NCI-H2171 treated with DMSO at 0.1 percent for 48 hours (cell line): ENCODE measurements at places on chromosomes 3 and 15.

- no peak for DNase-seq
Observed at GRCh38 chr3:15795651-15796308, 2.0 kb downstream of the ANKRD28 start.

DNA sequence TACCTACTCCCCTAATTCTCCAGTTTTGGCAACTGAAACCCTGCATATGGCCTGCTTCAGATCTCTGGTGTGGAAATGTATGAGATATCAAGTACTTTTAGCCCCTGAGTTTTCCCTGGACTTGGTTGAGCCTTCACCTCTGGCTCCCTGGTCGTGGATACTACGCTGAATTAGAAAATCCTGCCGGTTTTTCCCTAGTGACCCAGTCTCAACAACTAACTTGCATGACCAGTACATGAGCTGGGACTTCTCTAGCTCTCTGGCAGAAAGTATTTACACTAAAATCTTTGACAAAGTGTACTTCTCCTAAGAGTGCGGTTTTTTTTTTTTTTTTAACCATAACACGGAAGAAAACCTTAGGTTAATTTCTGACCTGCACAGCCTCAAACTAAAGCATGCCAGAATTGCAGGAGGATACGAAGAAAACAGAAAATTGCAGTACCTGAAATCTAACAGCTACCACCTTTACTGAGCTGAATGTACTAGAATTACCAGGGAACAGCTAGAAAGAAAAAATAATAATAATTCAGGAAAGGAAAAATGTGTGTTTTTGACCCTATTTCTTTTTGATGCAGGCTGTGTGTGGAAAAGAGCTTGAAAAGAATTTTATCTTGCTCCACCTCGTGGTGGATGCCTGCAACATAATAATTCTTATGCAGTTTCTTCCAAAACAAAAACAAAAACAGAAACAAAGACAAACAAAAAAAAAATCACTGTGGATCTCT lies 165.6 kb downstream of the GMNC start:
- no peak for DNase-seq

- no peak for DNase-seq
Observed at GRCh38 chr15:78304216-78305066, 5.0 kb upstream of the SKIC8 start.

DNA sequence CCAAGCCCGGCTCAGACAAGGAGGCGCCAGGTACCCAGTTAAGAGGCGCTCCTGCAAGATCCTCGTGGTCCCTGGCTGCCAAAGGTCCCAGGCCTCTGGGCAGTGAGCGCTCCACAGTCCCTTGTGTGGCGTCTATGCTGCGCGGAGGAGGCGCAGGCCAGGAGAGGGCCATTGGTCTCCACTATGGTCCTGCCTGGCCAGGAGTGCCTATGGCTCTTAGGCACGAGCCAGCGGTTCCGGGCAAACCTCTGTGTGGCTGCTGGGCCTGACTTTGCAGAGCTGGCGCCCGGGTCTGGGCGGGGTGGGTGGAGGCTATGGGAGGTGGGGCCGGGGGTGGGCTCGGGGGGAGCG lies 660 bp upstream of the ADAMTSL3 start:
- DNase-seq, result no peak

DNA sequence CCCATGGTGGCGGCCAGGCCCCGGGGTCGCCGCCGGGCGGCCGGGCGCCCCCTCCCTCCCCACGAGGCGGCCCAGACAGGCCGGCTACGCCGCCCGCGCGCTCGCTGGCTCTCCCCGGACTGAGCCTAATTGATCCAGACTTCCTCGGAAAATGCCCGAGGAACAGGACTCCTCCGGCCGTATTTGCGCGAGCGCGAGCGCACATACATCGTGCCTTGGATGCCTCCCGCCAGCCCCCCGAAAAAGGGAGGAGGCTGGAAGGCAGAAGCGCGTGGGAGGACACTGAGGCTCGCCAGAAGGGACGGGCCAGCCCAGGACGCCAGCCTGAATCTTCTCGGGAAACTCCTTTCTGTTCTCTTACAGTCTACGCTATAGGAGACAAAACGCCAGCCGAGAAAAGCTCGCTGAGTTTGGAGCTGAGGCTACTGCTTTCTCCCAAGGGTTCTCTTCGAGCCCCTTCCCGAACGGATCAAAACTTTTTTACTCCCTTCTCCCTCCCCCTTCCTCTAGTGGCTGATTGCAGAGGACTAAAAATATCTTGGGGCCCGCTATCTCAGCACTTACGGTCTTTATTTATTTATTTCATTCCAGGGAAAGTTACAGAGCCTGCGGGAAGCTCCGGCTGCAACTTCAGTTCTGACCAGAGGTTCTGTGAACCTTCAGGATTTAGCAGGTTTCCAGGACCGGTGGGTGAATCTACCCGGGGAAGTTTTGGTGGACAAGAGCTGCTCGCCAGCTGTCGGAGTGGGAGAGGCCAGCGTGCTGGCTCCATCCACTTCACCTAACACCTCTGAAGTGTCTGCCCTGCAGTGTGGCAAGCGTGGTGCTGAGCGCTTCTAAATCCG lies at the start of gene PDZRN3:
Gene PDZRN3, minus strand, starts transcription at position 121 of the 845 bp plus-strand sequence.
- DNase-seq, result no peak

DNA sequence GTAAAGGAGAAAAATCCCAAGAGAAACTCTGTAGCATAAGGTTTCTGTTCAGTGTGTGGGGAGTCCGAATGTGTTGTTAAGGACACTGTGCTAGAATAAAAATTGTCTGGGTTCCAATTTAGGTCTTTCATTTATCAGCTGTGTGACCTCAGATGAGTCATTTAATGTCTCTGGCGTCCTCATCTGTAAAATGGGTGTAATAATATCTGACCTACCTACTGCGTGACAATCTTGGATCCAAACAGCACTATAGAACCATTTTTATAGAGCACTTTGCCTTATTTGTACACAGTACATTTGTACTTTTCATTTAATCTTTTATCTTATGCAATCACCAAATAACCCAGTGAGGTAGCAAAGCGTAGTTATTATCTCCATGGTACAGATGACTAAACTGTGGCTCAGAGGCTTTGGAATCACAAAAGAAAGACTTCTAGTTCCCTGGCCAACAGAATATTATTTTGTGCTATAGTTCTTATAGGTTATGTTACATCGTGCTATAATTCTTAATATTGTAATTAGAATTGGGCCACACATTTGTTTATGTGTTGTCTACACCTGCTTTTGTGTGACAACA lies 46.6 kb upstream of the TNIK start:
- DNase-seq, result no peak

- DNase-seq, result peak; percentile 57
Observed at GRCh38 chr3:34882764-34883163, 756.6 kb upstream of the ARPP21 start.

DNA sequence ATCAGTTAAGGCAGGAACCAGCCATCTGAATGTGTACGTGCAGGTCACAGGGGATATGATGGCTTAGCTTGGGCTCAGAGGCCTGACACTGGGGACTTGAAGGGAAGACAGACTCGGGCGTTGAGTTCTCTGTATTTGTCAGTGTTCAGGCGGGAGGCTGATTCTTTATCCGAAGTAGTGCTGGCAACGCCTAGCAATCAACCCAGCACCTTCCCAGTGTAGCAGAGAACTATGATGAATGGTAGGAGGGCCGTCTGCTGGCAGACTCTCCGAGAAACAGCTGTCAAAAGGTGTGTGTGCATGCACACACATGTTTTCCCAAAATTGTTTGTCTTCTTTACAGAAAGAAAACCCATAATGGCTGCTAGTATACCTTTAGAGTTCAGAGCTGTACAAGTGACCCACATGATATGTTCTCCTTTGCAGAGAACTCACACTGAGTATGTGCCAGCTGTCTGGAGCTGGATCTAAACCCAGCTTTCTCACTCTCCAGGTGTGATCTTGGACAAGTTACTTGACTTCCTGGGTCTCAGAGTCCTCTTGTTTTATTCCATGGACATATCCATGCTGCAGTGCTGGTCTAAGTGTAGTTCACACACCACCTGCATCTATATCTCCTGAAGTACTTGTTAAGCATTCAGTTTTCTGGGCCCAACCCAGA lies 74.5 kb upstream of the LARS2 start:
- no peak for DNase-seq
